ENCODE measurements at places on chromosomes 4 and X.

- DNase-seq: no peak
These were observed 831.5 kb downstream of the STIM2 start for GRCh38 chr4:27692158-27692557.

DNA sequence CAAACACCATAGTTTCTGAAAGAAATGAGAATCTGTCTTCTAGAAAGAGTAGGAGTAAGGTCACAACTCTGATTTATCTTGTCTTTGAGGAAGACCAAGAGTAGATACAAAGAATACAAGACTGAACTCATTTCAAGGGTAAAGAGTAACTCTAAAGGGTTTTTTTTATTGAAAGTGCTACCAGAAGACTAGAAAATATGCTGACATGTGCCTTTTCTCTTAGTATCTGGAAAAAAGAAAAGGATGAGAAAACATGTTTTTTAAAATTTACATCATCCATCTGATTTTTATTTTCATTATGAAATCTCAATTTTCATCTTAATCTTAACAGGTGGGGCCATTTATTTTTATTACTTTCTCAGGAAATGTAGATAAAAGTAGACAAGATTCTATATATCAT, 43.0 kb downstream of the UNC5C start:
- DNase-seq: no peak

GRCh38 chrX:69195192-69195591, 29.9 kb upstream of the PJA1 start:
- DNase-seq: no peak

GRCh38 chrX:123753656-123754350, 21.0 kb upstream of the THOC2 start:
- no peak for DNase-seq

- DNase-seq: no peak
These were observed 4.6 kb downstream of the RAB33B start for GRCh38 chr4:139458543-139458942.

DNA sequence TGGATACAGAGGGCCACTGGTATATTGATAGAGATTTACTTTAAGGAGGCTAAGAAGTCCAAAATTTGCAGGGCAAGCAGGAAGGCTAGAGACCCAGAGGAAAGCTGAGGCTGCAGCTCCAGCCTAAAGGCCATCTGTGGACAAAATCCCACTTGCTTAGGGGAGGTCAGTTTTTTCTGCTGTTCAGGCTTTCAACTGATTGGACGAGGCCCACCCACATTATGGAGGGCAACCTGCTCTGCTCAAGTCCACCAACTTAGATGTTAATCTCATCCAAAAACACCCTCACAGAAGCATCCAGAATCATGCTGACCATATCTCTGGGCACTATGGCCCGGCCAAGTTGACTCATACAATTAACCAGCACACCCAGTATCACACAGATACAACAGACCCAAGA, 176.3 kb downstream of the EVC2 start:
- no peak for DNase-seq

DNA sequence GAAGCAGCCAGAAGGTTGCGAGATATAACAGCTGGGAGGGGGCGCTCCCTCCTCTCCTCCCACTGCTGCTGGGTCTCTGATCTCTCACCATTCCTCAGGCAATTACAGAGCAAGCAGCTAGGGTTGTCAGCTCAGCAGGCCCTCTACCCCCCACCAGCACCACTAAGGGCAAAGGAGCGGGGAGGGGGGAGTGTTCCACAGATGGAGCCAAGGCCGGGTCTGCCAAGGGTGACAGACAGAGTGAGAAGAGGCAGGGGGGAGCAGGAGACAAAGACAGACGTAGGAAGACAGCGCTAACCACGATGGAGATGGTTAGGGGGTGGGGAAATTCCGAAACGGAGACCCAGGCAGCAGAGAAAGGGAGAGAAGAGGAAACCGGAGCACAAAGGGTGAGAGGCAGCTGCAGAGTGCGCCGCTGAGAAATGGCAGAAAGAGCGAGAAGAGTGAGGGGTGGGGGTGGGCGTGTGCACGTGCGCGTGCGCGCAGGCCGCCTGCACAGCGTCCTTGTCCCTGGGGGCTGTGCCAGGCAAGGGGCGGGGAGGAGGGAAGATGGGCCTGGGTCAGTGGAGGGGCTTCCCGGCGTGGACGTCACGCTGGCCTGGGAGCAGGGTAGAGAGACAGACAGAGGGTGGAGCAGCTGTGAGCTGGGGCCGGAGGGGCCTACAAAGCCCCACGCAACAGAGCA, 6.9 kb downstream of the L1CAM start:
- DNase-seq: no peak

GRCh38 chr4:130068072-130068471, 972.1 kb downstream of the C4orf33 start:
- DNase-seq: no peak

GRCh38 chr4:25879991-25880651, 17.3 kb upstream of the SEL1L3 start:
- no peak for DNase-seq

DNA sequence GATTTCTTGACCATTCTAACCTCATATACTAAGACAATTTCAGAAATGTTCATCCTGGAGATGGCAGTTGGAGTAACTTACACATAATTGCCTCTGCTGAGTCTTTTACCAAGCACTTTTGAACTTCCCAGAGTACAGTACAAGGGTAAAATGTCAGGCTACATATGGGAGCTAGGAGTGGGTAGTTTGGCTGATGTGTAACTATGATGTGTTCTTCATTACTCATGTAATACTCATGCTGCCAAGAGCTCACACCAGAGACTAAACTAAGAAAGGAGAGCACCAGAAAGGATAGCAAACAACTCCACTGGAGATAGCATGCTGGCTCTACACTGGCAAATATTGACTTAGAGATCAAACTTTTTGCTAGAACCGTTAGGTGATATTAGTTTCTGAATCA, 194.0 kb downstream of the PDGFRA start:
- DNase-seq: no peak

GRCh38 chr4:37821953-37822605, 4.4 kb upstream of the PGM2 start:
- no peak for DNase-seq

- DNase-seq: no peak
These were observed 20.0 kb upstream of the SLAIN2 start for GRCh38 chr4:48321312-48321711.

GRCh38 chr4:32203340-32203739, 1483.2 kb downstream of the PCDH7 start:
- no peak for DNase-seq

DNA sequence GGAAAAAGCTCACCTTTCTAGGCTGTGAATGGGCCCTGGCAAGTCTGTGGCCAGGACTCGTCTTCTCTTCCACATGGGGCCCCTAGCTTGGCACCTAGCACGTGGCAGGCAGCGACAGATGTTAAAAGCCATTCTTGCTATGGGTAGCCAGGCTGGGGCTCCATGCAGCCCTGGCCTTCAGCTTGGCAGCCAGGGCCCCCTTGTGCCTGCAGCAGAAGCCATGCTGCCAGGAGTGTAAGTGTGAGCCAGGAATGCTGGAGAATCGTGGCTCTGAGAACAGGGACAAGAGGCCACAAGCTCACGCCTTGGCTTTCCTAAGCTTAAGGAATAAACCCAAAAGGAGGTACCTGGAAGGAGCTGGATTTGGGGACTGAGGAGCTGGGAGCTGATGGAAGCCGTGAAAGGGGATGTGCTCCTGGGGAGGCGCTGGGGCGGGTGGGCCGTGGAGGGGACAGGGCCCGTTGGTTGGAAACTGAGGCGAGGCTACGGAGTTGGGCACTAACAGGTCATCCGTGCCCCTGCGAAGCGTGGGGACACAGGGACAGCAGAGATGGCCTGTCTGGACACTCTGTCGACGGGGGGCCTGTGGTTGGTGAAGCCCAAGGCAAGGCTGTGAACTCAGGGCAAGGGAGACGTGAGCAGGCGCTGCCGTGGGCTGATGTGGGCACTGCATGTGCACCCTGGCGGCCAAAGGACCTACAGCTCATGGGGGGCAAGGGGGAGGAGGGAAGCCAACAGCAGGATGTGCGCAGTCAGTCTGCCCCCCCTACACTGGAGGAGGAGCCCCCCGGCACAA, 895 bp upstream of the OPN1LW start:
- no peak for DNase-seq

DNA sequence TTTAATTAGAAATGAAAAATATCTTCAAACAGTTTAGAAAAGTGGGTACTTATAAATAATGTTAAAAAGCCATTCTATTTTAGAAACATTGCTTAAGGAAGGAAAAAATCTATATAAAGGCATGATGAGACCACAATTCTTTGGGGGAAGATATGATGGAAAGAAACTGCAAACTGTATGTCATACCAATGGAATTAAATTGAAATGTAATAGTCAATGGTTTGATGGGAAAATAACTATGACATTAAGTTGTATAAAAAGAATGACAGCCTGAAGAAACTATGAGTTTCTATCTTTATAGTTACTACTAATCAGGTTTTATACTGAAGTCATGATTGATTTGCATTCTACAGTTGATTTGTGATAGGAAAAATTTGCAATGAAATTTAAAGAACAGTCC, 40.3 kb upstream of the CAMK2D start:
- DNase-seq: no peak

GRCh38 chrX:1852082-1852481, 237.2 kb downstream of the ASMT start:
- no peak for DNase-seq

DNA sequence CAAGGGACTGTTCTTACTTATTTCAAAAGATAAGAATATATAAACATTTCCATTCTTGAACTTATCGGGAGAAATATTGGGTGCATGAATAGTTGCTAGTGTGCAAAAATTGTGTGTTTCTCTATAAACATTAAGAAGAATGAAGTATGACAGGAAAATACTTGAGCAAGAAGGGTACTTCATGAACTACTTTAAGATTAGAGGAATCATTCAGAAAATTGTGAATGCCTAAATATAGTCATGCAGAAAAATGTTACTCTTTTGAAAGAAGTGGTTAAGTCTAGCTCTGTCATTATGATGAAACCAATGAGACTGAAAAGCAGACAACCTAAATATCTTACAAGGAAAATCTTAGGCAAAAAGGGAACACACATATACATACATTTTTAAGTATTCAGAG, 207.8 kb upstream of the PCDH18 start:
- DNase-seq: no peak

- no peak for DNase-seq
These were observed 70.9 kb downstream of the INTS12 start for GRCh38 chr4:105637408-105638176.

GRCh38 chrX:20517565-20517964, 250.9 kb upstream of the RPS6KA3 start:
- DNase-seq: no peak

- no peak for DNase-seq
These were observed 4.1 kb downstream of the ABCB7 start for GRCh38 chrX:75151827-75152592.

DNA sequence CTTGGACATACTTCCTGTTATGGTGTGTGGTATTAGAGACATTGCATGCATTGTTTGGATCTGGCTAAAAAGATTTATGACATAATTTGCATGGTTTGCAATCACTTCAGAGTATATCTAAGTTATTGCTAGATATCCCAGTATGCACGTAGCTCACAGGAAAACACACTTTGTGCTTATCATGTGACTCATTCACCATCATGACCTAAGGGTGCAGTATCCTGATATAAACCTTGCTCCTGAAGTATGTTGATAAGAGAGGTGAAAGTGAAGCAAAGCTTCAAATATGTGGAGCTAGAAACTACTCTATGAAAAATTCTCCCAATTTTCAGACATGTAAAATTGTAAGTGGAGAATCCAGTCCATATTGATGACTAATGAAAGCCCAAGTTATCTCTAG, 46.9 kb upstream of the GRXCR1 start:
- no peak for DNase-seq

DNA sequence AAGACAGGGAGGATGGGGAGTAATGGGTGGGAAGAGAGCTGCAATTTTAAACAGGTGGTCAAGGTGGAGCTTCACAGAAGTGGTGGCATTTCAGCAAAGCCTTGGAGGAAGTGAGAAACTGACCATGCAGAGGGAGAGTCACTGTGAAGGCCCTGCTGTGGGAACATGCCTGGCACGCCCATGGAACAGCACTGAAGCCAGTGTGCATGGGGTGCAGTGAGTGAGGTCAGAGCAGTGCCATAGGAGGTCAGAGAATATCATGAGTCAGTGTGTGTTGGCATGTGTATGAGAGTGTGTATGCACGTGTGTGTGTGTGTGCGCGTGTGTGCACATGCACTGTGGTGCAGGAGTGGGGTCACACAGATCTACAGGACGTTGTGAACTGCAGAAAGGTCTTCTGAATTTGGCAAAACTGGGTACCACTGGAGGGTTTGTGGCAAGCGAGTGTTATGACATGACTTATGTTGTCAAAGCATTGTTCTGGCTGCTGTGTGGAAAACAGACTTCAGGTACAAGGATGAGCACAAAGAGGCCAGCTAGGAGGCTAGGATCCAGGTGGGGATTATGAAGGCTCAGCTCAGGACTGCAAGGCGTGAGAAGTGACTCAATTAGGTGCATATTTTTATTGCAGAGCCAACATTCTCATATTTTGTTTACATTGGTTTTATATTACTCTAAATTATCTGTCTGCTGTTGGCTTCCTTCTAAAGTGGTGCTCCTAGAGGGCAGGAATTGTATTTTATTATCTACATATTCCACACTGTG, 34.0 kb downstream of the ZNF827 start:
- no peak for DNase-seq

DNA sequence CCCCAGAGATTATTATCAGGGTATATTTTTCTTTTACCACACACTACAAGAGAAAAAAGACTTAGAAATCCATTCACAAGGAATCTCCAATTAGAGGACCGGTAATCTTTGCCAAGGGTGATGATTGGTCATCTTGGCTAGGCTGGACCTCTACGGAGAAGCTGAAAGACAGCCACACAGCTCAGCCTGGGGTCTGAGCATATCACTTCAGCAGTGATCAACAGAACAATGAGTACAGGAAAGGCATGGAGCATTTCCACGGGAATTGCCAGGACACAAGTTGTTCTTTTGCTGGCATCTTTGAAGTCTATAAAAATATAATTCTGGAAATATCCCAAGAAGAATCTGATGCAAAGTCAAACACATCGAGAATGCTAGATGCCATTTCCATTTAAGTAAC, 191.5 kb downstream of the TENM3 start:
- no peak for DNase-seq

DNA sequence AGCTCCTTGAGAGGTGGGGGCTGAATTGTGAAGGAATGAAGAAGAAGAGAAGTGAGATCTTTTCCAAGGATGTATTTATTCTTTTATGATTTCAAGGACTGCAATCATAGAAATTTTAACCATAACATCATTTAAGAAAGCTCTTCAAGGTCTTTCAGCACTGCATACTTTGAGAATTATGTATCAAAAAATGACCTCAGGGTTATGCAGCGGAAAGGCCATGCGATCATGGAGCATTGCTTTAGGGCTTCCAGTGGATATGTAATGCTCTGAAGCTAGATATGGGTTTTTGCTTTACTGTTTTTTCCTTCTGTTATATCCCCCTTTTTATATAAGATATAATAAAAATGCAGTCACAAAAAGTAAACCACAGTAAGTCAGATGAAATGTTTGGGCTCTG, 38.7 kb downstream of the SGMS2 start:
- no peak for DNase-seq

All from stimulated activated CD4-positive, alpha-beta T cell treated with anti-CD3 and anti-CD28 coated beads, Interleukin-1b, Interleukin-23, amount 100 ng/mL, for 1 hour (primary cell).